Activated T-helper 2 cell treated with anti-CD3 and anti-CD28 coated beads, Interferon-gamma antibody, Interleukin-2, Interleukin-4, amounts not matched to agents 10 μg/mL and 5 μg/mL and 100 μg/mL, durations not matched to agents 14 hours and 24 hours and 36 hours (primary cell): ENCODE measurements at places on chromosomes 2 and 18.
A peak's percentile ranks its signal among the peaks of the same experiment; 100 is the strongest.

- H3K27ac ChIP-seq = no peak overlapping the region
- no peak for DNase-seq
- no peaks in the 10 kb centered on the region for H3K36me3 ChIP-seq
- H3K4me3 ChIP-seq = no peak overlapping the region
- peaks cover 5% of the 10 kb centered on the region for H3K27me3 ChIP-seq
Observed at GRCh38 chr2:236947294-236947693, 138.4 kb upstream of the COPS8 start.

- no peak overlapping the region for H3K4me3 ChIP-seq
- peaks cover 13% of the 10 kb centered on the region for H3K27me3 ChIP-seq
- H3K27ac ChIP-seq = no peak overlapping the region
- peaks cover 16% of the 10 kb centered on the region for H3K4me1 ChIP-seq
- H3K36me3 ChIP-seq = no peaks in the 10 kb centered on the region
Observed at GRCh38 chr18:49963217-49963616, 149.9 kb upstream of the ACAA2 start.

DNA sequence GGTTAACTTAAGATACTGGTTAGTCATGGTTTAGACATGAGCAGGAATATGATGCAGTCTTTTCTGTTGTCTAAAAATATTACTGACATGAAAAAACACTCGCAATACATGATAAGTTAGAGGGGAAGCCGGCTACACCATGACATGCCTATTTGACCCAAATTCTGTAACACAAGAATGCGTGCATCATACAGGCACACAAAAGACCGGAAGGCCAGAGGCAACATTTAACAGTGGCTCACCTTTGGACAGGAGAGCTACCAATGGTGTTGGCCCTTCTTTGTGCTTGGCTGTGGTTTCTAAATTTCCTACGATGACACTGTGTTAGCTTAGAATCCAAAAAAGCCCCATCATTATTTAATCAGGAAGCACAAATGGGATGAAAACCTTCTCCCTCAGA, 4.1 kb downstream of the PARD6G start:
- peaks cover 36% of the 10 kb centered on the region for H3K27me3 ChIP-seq
- no peak for DNase-seq
- H3K4me3 ChIP-seq = no peak overlapping the region
- no peaks in the 10 kb centered on the region for H3K4me1 ChIP-seq
- no peaks in the 10 kb centered on the region for H3K36me3 ChIP-seq

DNA sequence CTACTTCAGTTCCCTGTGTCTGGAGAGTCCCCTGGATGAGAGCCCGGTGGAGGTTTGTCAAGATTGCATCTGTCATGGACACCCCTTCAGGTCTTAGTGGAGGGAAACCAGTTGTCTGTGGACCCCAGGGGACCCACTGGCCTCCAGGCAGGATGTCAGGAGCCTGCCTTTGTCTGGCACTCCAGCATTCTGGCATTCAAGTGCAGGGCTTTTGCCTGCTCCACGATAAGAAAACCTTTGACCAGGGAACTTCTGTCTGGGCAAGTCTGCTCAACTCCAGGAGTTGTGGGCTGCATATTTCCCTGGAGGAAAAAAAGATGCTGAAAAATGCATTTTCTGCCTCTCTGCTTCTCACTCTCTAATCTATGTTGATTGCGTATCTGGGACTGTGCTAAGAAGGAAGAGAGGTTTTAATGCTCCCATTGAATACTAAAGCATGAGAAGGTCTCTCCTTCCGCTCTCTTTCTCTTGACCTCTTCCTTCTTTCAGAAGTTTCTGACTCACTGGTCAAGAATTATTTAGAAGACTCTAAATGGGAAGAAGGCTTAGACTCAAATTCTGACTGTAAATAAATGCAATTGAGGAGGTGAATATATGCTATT, 104.5 kb downstream of the MMADHC start:
- no peak overlapping the region for H3K4me3 ChIP-seq
- peaks cover 11% of the 10 kb centered on the region for H3K27me3 ChIP-seq
- no peaks in the 10 kb centered on the region for H3K4me1 ChIP-seq
- no peaks in the 10 kb centered on the region for H3K36me3 ChIP-seq

- DNase-seq = peak; percentile 1
- H3K4me3 ChIP-seq = no peak overlapping the region
- H3K27ac ChIP-seq = no peak overlapping the region
Observed at GRCh38 chr2:121005453-121005852, 269.8 kb downstream of the GLI2 start.

DNA sequence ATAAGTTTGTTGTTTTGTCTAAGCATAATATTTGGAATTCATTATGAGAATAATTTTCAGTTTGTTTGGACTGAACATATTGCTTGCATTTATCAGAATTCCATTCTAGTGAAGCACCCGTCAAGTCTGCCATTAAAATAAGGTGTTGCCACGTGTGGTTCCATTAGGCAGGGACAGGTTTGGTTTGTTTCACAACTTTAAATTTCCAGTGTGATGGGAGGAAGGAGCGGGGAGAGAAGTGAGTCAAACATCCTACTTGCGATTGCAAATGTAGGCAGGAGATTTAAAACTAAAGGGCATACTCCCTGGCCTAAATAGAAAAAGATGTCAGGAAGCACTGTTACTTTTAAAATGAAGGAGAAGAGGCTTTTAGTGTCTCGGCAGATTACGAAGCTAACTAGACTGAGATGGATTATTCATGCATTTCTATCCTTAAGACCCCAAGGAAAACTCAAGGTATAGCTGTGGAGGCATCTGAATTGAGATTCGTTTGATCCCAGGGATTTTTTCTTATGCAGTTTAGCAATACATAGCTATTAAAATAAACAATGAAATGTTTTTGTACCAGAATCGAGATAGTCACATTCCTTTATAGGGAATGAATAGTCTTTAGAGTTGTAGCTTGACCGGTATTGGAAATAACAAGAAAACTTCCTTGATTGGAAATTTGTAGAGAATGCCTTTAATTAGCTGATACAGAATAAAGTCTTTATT, 19.8 kb downstream of the GRHL1 start:
- no peaks in the 10 kb centered on the region for H3K36me3 ChIP-seq
- peaks cover 43% of the 10 kb centered on the region for H3K4me1 ChIP-seq
- H3K27me3 ChIP-seq = no peaks in the 10 kb centered on the region
